ENCODE measurements at places on chromosomes 7 and 10.

- peak; percentile 12 for DNase-seq
Measured at GRCh38 chr10:24920907-24921881, 31.2 kb downstream of the PRTFDC1 start.

DNA sequence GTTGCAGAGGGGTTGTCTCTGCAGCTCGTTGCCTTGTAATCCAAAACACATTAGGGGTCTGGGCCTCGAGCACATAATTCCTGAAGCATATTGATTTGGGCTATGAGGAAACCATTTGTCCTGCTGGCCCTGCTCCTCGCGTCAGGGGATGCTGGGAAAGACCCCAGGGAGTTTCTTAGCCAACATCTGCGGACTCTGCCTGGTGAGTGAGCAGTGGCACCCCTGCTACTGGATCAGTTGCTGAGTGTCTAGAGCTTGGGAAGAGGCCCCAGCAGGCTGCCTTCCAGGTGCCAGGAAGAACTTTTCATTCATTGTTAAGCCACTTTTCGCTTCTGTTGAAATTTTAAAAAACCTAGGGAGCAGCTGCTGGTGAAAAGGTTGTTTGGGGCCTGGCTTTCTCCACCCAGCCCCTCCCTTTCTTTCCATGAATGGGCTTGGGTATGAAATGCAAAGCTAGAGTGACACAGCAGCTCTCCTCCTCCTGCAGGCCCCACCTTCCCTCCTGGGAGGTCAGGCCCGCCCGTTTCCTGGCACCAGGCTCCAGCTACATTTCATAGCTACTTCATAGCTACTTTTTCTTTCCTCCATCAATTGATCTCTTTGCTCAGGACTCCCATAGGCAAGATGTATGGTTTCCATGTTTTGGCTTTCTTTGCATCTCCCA lies 26.8 kb downstream of the TACR2 start:
- no peak for DNase-seq

- no peak for DNase-seq
Measured at GRCh38 chr10:17348501-17349349, 105.7 kb downstream of the ST8SIA6 start.

DNA sequence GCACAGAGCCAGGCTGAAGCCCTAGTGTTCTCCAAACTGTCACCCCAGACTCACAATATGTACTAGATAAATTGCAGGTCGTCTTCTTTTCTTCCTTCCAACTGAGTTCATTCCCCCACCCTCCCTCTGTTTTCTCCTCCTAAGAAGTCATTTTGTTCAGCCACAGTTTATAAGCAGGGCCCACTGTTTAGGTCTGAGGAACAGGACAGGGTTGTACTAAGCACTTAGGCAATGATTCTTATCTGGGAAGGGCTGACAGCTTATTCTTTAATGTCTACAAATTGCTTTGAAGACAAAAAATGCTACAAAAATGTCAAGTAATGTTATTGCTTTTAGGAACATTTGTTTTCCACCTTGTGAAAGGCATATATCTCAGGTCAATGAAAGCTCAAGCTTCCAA lies 59.1 kb downstream of the CDC123 start:
- DNase-seq: no peak

- no peak for DNase-seq
Measured at GRCh38 chr7:92737706-92738105, 98.7 kb downstream of the CDK6 start.

GRCh38 chr10:49363309-49364031 lies 32.4 kb downstream of the DRGX start:
- DNase-seq: no peak

- DNase-seq: no peak
Measured at GRCh38 chr10:43809211-43809930, 160.7 kb upstream of the ZNF32 start.

DNA sequence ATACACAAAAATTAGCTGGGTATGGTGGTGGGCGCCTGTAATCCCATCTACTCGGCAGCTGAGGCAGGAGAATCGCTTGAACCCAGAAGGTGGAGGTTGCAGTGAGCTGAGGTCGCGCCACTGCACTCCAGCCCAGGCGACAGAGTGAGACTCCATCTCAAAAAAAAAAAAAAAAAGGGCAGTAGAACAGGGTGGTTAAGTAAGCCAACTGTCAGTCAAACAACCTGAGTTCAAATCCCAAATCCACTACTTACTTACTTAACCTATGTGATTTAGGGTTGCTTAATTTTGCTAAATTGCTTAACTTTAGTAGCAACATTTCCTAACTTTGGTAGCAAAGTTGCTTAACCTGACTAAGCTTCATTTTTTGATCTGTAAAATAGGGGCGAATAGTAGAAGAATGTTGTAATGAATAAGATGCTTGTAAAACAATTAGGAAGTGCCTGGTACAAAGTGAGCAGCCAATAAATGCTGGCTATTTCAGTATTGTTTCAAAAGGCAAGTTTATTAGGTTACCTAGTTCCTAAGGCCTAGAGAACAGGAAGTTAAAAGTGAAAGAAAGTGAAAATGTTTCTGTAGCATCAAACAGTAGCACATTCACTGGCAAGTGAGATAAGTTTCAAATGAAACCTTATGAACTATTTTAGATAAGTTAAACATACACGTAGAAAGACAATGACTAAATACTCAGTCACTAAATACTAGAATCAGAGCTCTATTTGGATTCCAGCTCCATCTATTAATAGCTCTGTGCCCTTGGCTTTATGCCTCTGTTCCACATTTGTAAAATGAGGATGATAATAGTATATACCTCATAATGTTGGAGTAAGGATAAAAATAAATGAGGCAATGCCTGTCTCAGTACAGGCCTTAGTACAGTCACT lies 64.3 kb downstream of the HOXA1 start:
- DNase-seq: no peak

DNA sequence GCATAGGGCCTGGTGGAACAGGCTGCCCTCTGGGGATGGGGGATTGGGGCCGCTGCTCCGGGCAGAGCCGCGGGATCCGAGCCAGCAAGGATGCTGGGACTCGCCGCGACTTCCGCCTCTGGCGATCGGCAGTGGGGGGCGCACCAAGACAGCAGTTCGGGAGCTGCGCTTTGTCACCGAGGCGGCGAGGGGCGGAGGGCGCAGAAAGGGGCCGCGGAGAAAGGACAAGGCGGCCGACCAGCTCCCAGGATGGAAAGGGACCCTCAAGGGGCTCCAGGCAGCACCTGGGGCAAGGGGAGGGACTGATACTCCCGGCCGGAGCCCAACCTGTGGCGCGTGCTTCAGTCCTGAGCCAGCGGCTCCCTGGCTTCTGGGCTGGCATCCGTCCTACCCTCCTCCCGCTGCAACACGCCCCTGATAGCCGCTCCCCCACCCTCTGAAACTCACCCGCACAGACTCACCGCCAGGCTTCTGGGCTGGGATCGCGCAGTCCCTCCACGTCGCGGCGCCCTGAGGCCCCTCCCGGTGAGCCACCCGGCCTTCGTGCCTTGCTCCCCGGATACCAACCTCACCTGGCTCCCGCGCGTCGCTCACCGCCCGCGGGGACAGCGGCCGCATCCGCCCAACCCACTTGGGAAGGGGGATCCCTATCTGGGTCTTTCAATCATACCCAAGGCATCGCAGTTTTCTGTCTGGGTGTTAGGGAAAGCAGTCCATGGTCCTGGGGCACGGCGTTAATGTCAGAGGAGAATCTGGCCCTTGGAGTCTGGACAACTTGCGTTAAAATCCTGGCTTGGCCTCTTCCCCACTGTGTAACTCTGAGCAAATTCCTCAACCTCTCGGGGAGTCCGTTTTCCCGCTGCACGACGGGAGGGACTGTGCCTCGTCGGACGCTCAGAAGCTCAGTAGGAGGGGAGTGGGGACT lies 7.0 kb upstream of the EVX1 start:
- DNase-seq: no peak

GRCh38 chr10:43753397-43754061 lies 104.8 kb upstream of the ZNF32 start:
- DNase-seq: no peak

- no peak for DNase-seq
Measured at GRCh38 chr10:84335516-84335915, 7.1 kb downstream of the CCSER2 start.

- DNase-seq: no peak
Measured at GRCh38 chr7:102306916-102307677, 20.4 kb downstream of the SH2B2 start.

- no peak for DNase-seq
Measured at GRCh38 chr7:13908667-13909397, 80.6 kb downstream of the ETV1 start.

DNA sequence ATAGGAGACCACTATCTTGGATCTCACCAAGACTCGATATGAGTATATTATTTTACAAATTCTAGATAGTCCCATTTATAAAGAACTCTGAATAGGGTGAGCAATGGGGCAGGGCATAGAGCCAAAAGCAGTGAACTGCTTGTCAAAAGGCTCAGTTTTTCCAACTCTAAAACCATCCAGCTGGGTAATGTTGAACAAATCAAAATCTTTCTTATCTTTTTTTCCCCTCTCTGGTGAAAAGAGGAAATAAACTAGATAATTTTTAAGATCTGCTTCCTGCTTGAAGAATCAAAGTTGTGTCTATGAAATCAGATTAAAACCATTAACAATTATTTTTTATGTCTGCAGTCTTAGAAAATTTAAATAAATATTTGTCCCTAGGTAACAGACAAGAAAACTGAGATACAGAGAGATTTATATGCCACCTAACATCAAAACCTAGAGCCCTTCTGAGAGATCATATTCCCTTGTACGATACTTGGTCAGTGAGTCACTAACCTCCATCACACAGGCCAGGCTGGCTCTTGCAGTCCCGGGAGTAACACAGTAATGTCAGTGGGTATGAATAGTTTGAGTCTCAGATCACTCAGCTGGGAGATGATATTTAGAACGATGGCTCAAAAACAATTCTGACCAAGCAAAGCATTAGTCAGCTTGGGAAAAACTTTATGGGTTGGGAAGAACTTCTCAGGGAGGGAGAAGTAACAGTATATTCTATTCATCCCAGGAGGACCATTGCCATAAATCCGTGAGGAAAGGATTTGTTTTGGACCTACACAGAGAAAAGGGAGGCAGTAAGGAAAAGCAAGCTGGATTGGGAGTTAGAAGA lies 178.8 kb downstream of the REEP3 start:
- no peak for DNase-seq

DNA sequence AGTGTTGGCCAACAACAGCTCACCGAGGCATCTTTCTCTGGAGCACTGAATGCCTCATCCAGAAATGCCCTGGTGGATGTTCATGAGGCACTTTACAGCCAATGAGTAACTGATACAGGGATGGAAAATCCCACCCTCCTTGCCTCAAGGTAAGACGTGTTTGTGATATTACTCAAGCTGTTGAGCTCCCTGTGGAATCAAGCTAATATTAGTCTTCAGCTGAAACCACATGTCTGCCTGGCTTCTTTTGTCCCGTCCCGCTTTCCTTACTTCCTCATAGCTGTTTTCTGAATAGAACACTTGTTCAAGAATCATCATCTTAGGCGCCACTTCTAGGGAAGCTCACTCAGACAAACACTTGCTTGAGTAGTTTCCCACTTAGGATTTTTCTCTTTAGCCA lies 422.4 kb downstream of the INHBA start:
- no peak for DNase-seq

DNA sequence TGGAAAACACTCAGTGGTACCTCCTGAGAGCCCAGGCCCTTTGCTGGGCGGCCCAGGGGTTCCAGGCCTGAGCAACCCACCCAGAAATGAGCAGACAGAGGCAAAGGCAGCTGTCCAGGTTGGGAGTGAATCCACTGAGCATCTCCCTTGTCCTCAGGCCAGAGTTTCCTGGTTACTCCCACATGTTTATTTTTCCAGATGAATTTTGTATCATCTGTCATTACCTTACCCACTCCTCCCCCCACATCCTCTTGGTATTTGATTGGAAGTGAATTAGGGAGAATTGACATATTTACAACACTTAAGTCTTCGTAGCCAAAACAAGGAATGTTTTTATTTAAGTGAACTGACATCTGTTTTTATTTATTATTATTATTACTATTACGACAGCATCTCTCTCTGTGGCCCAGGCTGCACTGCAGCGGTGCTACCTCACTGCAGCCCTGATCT lies 13.2 kb upstream of the LMBR1 start:
- no peak for DNase-seq

- no peak for DNase-seq
Measured at GRCh38 chr10:120969219-120969645, 118.1 kb downstream of the WDR11 start.

GRCh38 chr10:29702273-29703164 lies 67.7 kb upstream of the SVIL start:
- DNase-seq: no peak

GRCh38 chr7:40356871-40357709 lies 222.3 kb downstream of the SUGCT start:
- DNase-seq: no peak

GRCh38 chr10:113751181-113751732 lies at the start of gene PLEKHS1:
Gene PLEKHS1, plus strand, starts transcription at chr10:113751682. Its CDS starts 3,596 bp downstream, at chr10:113755278.
- no peak for DNase-seq

- DNase-seq: no peak
Measured at GRCh38 chr7:143948733-143949132, 5.9 kb upstream of the OR2F1 start.

DNA sequence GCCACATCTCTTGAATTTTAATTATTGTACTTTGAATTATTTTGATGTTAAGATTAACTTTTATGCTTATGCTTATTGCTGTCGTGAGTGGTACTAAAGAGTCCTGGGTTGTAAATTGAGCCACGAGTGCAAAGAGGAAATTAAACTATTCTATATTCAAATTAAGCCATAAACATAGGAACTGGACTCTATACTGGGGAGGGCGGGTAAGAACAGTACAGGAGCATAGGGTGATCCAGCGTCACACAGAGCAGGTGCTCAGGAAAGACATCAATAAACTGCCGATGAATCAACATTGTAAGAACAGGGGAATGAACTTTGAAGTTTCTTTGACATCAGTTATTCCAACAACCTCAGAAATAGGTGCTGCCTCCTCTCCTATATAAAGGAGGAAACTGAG lies 219.6 kb downstream of the CACNB2 start:
- DNase-seq: no peak

DNA sequence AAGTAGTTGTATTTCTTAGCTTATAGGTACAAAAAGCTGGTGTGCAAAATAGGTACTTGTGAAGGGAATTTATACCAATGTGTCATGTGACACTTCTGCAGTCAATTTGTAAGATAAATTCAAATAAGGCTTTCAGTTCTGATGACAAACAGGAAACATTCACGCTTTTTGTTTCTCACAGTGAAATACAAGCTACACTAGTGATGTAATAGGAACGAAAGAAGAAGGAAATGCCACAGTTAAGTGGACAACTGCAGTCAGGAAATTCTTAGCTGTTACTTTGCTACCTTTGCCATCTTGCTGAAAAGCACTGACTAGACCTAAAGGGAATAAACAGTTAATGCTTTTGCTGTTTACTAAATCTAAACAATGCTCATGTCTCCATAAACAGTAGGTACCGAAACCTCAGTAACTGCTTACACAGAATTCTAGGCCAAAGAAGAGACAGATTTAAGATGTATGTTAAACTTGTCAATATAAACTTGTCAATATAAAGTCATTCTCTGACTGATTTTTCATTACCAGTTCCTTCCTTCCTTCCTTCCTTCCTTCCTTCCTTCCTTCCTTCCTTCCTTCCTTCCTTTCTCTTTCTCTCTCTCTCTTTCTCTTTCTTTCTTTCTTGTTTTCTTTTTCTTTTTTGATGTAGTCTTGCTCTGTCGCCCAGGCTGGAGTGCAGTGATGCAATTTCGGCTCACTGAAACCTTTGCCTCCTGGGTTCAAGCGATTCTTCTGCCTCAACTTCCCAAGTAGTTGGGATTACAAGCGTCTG lies 10.1 kb downstream of the OTUD1 start:
- no peak for DNase-seq

GRCh38 chr7:66050990-66051448 lies 24.6 kb upstream of the ASL start:
- no peak for DNase-seq

Measured in stimulated activated CD8-positive, alpha-beta memory T cell treated with anti-CD3 and anti-CD28 coated beads, Interleukin-4, amount 100 ng/mL, for 4 hours (primary cell).